SJCRH30 (cell line): ENCODE measurements at places on chromosomes 1 and 21. TPM values are rescaled to one million over a fixed set of nuclear protein-coding genes. Genes with fewer than 3 reads are reported as not detected.

LRRIQ3 gene
- total RNA-seq: 0.81 and 0.99 TPM in 2 replicates

CYP4Z1 gene
- total RNA-seq: not detected in 2 replicates

PAX7 gene
- 0.16 TPM in 1 of 2 replicates, not detected in the other for total RNA-seq

MROH9 gene
- not detected in 2 replicates for total RNA-seq

ADAMTS1 gene
- total RNA-seq: 188 and 220 TPM in 2 replicates

CYP4A11 gene
- not detected in 2 replicates for total RNA-seq

NFASC gene
- total RNA-seq: 58.7 and 72.0 TPM in 2 replicates
